ENCODE measurements at places on chromosomes 7 and 10.

DNA sequence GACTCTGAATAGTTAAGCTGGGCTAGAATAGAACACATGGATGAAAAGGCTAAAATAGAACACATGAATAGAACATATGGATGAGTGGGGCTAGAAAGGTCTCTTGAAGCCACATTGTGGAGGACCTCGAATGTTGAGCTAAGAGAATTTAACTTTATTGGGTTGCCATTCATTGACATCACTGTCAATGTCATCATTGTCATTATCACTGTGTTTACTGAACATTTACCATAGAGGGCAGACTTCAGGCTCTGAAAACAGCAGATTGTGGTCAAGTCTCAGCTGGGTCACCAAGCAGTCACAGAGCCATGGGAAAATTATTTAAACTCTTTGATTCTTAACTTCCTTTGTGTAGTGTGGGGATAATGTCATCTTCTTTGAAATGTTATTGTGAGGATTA is 80.4 kb downstream of the WDFY4 start:
- DNase-seq, result no peak

DNA sequence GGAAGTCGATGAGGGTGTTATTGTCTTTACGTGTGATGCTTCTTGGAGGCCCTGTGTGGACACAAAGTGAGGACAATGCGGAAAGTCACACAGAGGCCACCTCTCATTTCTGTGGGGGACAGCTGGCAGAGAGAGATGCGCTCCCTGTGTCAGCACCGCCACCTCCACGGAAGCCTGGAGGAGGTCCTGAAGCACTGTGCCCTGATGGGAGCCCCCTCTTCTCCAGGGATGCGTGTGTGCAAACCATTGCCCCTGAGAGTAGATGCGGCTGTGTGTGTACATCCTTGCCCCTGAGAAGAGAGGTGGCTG is 2.0 kb downstream of the PTPRE start:
- DNase-seq, result no peak

GRCh38 chr7:112280267-112280666 is 73.8 kb downstream of the ZNF277 start:
- DNase-seq, result no peak

DNA sequence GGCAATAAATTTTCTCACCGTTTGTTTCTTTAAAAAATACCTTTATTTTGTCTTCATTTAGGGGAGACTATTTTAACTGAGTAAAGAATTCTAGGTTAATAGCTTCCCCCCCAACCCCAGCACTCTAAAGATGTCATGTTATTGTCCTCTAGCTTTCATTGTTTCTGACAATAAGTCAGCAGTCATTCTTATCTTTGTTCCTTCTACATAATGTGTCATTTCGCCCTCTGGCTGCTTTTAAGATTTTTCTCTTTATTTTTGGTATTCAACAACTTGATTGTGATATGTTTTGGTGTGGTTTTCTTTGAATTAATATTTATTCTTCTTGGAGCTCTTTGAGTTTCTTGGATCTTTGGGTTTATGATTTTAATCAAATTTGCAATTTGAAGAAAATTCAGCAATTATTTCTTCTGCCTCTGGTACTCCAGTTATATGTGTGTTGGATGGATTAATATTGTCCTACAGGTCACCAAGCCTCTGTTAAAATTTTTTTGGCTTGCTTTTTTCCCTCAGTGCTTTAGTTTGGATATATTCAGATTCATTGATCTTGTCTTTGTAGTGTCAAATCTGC is 64.6 kb upstream of the ELN start:
- DNase-seq, result no peak

- DNase-seq, result no peak
Measured at GRCh38 chr10:48384699-48384982, 78.2 kb downstream of the MAPK8 start.

DNA sequence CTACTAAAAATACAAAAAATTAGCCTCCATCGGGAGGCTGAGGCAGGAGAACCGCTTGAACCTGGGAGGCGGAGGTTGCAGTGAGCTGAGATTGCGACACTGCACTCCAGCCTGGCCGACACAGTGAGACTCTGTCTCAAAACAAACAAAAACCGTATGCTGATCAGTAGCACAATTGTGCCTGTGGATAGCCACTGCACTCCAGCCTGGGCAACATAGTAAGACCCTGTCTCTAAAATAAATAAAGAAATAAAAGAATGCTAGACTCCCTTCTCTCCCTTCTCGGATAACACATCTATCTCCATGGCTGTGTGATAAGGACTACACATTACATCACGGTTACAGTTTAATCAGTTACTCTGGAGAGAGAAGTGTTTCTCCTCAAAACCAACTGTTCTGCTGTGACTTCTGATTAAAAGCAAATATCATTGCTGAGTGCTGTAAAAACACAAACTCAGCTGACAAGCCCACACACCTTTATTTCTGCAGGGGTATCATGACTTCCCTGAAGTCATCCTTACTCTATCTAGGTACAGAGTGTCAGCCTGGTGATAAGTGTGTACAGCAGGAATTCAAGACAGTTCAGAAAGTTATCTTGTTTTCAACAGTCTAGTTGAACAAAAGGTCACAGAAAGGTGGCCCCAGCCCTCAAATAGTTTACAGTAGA is 5.3 kb upstream of the ARHGAP19 start:
- no peak for DNase-seq

- no peak for DNase-seq
Measured at GRCh38 chr7:77276120-77276519, 76.5 kb upstream of the FGL2 start.
